SK-MEL-5 (cell line): ENCODE measurements at places on chromosomes 16 and 17. TPM values are rescaled to one million over a fixed set of nuclear protein-coding genes. Genes with fewer than 3 reads are reported as not detected.

GRCh38 chr17:67477687-67478086 is 100.6 kb downstream of the PITPNC1 start:
- no peak for DNase-seq

- no peak for DNase-seq
These were observed 23.2 kb upstream of the PHB1 start for GRCh38 chr17:49437696-49438435.

GRCh38 chr17:34736611-34737010 is 157.2 kb downstream of the TMEM132E start:
- DNase-seq = no peak

GRCh38 chr16:57578521-57579360 is 36.3 kb downstream of the ADGRG5 start:
- no peak for DNase-seq

- no peak for DNase-seq
These were observed 58.3 kb downstream of the B9D1 start for GRCh38 chr17:19304209-19304608.

The TMEM100 gene
- 10.4 and 10.7 TPM in 2 replicates for total RNA-seq

The AIPL1 gene
- not detected in 2 replicates for total RNA-seq

The ITGAX gene
- total RNA-seq = 1.2 and 1.6 TPM in 2 replicates

The ALG1 gene
- total RNA-seq = 33.0 and 37.4 TPM in 2 replicates

The CX3CL1 gene
- total RNA-seq = 5.0 and 5.2 TPM in 2 replicates
